H1 (cell line): ENCODE measurements at places on chromosomes 12 and 14.
A peak's percentile ranks its signal among the peaks of the same experiment; 100 is the strongest.

DNA sequence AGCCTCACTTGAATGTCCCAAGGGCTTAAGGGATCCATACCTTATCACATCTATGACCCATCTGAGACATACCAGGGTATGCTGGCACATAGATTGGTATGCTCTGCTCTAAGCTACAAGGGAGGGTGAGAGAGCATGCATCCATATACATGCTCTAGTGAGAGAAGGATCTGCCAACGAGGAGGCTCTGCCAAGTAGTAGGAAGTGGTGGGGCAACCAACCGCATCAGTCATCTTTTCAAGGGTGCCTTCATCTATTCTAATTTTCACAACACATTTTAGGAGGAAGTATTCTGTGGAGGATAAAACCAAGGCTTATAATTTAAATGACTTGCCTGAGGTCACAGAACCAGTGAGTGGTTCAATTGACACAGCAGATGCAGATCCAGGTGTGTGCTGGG is 6.6 kb upstream of the PPM1A start:
- DNase-seq, result no peak

GRCh38 chr14:96538097-96538989 is 36.2 kb downstream of the PAPOLA start:
- no peak for DNase-seq

DNA sequence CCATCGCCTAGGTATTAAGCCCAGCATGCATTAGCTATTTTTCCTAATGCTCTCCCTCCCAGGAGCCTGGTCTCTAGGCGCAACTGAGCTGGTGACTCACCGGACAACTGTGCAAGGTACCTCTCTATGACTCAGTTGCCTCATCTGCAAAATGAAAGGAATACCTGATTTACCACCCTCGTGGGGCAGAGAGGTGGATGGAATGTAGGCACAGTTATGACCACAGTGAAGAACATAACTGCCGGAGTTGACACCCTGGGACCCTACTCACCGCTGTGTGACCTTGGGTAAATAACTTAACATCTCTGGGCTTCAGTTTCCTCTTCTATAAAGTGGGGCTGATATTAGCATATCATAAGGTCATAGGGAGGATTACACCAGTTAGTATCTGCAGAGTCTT is 22.6 kb downstream of the BCL11B start:
- no peak for DNase-seq

DNA sequence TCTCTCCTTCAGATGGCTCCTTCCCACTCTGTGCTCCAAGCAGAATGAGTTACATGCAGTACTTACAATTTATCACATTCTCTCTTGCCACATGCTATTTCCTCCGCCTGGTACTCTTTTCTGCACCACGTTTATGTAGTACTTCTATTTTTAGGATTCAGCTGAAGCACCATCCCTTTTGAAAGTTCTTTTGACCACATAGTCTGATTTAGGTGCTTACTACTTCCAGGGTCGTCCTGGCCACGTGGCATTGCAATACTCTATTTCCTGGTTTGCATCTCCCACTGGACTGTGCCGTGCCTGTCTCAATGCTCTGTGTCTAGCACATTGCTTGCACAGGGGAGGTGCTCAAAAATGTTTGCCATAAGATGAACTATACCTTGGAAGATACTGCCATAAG is 16.3 kb upstream of the TBC1D30 start:
- DNase-seq, result no peak

- DNase-seq, result no peak
Observed at GRCh38 chr14:52755607-52756316, 25.8 kb downstream of the STYX start.

- no peak for DNase-seq
Observed at GRCh38 chr12:10170216-10170615, 1.7 kb downstream of the OLR1 start.

DNA sequence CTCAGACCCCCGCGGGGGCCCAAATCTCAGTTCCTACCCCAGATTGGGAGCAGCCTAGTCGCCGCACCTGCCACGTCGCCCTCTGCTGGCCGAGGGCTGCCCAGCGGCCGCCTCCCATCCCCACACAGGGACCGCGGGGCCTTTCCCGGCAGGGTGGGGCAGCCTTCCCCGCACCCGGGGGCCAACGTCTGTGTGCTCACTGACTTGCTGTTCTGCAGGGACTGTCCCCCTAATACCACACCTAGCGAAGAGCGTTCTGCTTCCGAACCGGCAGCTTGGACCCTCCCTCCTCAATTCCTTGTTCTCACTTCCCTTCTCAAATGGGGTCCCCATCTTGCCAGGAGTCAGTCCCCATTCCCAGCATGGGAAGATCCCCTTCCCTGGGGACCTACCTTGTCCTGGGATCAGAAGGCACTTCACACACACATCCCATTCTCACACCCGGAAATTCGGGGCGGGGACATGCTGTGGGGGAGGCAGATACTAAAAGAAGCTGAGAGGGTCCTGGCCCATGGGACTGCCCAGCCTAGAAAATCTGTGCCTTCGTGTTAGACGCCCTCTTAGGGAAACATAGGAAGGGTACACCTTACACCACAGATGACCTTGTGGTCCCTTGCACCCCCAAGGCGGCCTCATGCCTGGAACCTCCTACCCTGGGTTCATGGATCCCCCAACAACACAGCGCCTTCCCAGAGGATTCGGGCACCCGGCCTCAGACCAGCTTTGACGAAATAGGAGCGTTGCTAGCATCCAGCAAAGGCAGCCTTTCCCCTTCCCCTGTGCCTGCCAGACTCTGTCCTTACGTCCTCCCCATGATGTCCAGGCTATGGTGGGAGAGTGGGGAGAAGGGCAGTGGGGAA is 16.4 kb downstream of the ACVRL1 start:
- DNase-seq, result no peak

GRCh38 chr14:74239848-74240793 is 872 bp downstream of the VSX2 start:
- DNase-seq, result no peak

- no peak for DNase-seq
Observed at GRCh38 chr14:73125169-73125588, 11.1 kb upstream of the PSEN1 start.

- DNase-seq, result no peak
Observed at GRCh38 chr14:56811593-56812363, 1.5 kb upstream of the OTX2 start.

DNA sequence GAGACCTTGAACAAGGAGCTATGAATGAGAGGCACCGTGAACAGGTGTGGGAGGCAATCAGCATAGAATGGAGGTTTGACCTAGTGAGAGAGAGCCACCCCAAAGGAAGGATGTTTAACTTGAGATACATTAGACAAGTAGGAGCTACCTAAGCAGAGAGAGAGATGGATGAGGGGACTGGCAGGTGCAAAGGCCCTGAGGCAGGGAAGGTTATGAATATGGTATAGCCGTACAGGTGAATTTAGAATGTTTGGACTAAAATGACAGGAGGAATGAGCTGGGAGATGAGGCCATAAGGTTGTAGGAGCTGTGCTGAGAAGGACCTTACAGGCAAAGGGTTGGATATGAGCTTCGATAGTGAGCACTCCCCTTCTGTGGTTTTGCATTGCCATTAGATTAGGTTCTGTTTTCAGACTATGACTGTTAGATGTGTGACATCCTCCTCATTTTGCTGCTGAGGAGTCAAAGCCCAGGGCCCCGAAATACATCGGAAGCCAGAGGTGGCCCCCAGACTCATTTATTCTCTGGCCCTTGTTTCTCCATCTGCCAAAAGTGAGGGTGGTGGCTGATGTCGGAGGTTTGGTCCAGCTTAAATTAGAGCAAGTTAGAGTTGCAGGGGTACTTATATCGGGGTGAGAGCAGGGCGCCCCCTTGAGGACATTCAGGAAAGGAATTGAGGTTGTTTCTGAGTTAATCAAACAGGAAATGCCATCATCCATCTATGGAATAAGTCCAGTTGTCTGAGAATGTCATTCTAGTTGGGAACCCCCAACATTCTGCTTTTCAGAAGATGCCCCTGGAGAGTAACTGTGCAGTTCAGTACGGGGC is 29.4 kb downstream of the SLC24A4 start:
- DNase-seq, result peak; percentile 10

- DNase-seq, result peak; percentile 75
Observed at GRCh38 chr12:119444462-119445044, 110.0 kb downstream of the CCDC60 start.

DNA sequence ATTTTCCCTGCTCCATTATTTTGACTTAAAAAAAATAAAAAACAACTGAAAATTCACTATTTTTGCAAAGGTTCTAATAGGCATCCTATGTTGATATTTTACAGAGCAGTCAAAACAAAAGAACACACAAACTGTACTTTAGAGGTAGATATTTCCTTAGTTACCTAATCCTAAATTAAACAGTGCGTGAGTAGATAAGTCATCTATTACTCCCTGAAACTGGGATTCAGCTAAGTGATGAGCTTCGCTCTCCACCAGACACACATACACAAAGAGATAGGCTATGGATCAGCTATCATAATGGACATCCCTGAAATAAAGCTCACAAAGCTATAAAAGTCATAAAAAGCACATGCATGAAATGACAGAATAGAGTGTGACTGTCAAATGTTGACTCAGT is 398.7 kb downstream of the SOX5 start:
- DNase-seq, result no peak

- DNase-seq, result no peak
Observed at GRCh38 chr14:29757188-29757680, 170.4 kb downstream of the PRKD1 start.

GRCh38 chr14:88746052-88746451 is 46.7 kb downstream of the EML5 start:
- no peak for DNase-seq

DNA sequence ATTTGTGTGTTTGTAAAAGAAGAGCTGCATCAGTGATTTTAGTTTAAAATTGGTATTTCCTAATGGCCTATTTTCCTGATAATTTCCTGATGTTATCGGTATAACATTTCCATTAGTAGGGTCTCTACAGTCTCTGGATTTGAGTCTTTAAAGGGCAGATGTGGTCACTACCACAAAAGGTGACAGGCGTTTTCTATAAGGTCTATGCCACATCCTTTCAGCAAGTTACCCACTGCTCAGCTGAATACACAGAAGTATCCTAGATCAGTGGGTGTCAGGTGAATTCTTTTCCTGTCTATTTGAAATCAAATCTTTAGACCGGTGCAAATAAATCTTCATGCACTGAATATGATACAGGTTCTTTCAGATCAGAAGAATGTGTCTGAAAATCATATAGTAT is 90.2 kb downstream of the LIN7A start:
- DNase-seq, result no peak

- DNase-seq, result no peak
Observed at GRCh38 chr12:50185301-50185895, 18.2 kb upstream of the CERS5 start.

GRCh38 chr14:54002653-54003052 is 46.0 kb upstream of the BMP4 start:
- no peak for DNase-seq

DNA sequence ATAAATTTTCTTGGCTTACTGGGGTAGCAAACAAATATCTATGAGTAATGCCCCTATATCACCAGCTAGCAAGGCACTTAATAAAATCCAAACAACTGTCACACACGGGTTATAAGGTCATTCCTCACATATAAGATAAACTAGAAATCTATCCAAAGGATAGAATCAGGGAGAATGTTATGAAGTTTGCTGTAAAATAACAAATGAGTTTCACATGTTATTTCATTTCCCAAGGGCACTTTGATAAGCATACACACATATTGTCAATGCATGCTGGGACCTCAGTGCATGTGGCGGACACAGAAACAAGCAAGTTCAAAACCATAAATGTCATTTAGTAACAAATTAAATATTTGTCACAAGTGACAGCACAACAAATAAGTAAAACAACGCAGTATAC is 429.4 kb downstream of the GXYLT1 start:
- DNase-seq, result no peak

- DNase-seq, result no peak
Observed at GRCh38 chr14:60488175-60488574, 2.3 kb upstream of the C14orf39 start.

GRCh38 chr12:56935752-56936151 is 1.5 kb upstream of the SDR9C7 start:
- DNase-seq, result no peak

DNA sequence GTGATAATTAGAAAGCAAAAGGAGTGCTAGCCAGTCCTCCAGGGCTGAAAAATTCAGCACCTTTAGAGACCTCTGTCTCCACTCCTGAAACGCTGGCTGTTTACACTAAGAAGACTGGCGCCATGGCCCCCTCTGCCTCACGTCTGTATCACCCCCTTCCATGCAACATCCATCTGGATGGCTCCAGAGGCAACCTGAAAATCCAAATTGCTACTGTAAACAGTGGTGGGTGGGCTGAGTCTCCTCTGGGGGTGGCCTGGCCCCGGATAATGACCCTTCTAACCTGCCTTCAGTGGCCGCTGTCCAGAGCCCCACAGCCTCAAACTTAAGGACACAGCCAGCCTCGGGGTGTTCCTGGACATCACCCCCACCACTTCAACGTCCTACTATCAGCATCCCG is 1.4 kb downstream of the PRKD1 start:
- no peak for DNase-seq

DNA sequence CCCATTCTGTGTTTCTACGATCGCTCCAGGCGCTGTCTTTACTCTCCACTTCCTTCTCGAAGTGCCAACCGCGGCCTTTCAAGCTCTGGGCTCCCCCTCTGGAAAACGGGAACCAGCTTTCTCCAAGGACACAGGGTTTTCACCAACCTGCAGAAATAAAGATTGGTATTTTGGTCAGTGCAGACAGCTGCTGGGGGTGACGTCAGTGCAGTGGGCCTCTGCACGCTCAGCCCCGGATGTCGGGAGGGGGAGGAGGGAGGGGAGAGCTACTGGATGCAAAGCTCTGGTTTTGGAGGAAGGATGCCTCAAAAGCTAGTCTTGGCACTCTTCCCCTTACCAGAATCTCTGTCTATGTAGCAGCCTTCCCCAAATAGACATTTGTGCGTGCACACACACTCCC is 19.9 kb downstream of the HRK start:
- DNase-seq, result no peak
